ENCODE measurements at places on chromosomes 2 and 18.

DNA sequence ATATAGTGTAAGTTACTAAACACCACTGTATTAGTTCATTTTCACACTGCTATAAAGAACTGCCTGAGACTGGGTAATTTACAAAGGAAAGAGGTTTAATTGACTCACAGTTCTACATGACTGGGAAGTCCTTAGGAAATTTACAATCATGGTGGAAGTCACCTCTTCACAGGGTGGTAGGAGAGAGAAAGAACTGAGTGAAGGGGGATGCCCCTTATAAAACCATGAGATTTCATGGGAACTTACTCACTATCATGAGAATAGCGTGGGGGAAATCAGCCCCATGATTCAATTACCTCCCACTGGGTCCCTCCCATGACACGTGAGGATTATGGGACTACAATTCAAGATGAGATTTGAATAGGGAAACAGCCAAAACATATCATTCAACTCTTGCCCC lies 618.0 kb downstream of the NYAP2 start:
- H3K36me3 ChIP-seq: no peaks in the 10 kb centered on the region
- no peaks in the 10 kb centered on the region for H3K4me1 ChIP-seq
- H3K4me3 ChIP-seq: no peak overlapping the region
- H3K27ac ChIP-seq: no peak overlapping the region
- no peaks in the 10 kb centered on the region for H3K27me3 ChIP-seq
- DNase-seq: no peak

DNA sequence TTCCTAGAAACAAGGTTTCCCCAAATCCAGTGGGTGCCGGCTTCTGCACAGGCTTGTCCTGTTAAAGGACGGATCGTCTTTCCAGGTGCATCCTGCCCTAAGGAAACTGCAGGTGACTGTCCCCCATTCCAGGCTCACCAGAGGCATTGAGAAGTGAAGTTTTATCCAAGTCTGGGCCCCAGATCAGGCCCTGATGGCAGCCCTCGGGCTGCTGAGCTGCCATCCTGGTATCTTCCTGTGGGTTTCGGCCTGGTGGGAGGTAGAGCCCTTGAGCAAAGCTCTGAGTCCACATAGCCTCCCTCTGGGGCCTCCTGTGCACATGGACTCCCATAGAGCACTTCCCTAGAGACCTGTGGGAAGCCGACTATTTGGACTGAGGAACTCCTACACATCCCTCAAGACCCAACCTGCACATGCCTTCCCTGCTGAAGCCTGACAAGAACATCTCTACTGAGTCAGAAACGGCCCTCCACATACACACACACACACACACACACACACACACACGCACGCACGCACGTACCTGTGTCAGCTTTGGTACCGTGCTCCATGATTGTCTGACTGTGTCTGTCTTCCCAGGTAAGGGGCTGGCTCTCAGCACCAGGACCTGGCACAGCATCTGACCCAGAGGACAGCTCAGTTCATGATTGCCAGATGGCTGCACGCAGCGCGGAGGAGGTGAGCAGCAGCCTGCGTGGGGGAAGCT lies 16.4 kb downstream of the TNS1 start:
- H3K27me3 ChIP-seq: no peaks in the 10 kb centered on the region
- no peak for DNase-seq
- no peak overlapping the region for H3K4me3 ChIP-seq
- H3K4me1 ChIP-seq: no peaks in the 10 kb centered on the region

- no peaks in the 10 kb centered on the region for H3K36me3 ChIP-seq
- no peak overlapping the region for H3K27ac ChIP-seq
- no peaks in the 10 kb centered on the region for H3K27me3 ChIP-seq
- H3K4me1 ChIP-seq: no peaks in the 10 kb centered on the region
- no peak overlapping the region for H3K4me3 ChIP-seq
Measured at GRCh38 chr2:40244675-40245074, 207.2 kb downstream of the SLC8A1 start.

- H3K27ac ChIP-seq: no peak overlapping the region
- no peaks in the 10 kb centered on the region for H3K36me3 ChIP-seq
- no peak for DNase-seq
- no peak overlapping the region for H3K4me3 ChIP-seq
- H3K27me3 ChIP-seq: no peaks in the 10 kb centered on the region
- H3K4me1 ChIP-seq: peaks cover 10% of the 10 kb centered on the region
Measured at GRCh38 chr2:205022841-205023240, 477.6 kb downstream of the PARD3B start.

DNA sequence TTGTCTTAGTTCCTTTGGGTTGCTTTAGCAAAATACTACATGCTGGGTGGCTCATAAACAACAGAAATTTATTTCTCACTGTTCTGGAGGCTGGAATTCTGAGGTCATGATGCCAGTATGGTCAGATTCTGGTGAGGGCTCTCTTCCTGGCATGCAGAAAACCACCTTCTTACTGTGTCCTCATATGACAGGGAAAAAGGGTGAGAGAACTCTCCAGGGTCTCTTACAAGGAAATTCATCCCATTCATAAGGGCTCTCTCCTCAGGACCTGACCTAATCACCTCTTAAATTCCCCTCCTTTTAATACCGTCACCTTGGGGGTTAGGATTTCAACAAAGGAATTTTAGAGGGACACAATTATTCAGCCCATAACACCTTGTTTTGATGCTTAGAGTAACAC lies 243.1 kb upstream of the TNP1 start:
- no peak overlapping the region for H3K4me3 ChIP-seq
- no peak for DNase-seq
- H3K36me3 ChIP-seq: no peaks in the 10 kb centered on the region
- no peak overlapping the region for H3K27ac ChIP-seq

Measured in activated CD8-positive, alpha-beta T cell treated with anti-CD3 and anti-CD28 coated beads, Interleukin-2, amount 10 ng/mL, durations not matched to agents 7 days and 5 days (primary cell).